ENCODE measurements at places on chromosomes 13 and 19.

DNA sequence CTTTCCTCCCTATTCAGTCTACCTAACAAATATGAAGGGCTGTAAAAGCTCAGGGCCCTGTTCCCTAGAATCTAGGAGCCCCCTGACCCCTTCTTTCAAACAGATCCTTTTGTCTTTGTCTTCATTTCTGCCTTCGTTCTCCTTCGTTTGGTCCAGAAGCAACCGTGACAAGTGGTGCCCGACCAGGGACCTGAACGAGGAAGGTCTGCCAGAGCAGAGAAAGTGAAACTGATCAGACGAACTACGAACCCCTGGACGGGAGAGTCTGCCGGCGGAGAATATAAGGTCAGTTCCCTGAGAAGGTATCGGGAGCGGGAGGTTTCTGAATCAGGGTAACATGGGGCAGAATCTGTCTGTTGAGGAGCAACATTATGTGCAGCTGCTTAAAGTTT lies 751 bp downstream of the ERVK3-1 start:
- DNase-seq: no peak

GRCh38 chr13:110329258-110329657 lies 22.2 kb downstream of the COL4A2 start:
- no peak for DNase-seq

DNA sequence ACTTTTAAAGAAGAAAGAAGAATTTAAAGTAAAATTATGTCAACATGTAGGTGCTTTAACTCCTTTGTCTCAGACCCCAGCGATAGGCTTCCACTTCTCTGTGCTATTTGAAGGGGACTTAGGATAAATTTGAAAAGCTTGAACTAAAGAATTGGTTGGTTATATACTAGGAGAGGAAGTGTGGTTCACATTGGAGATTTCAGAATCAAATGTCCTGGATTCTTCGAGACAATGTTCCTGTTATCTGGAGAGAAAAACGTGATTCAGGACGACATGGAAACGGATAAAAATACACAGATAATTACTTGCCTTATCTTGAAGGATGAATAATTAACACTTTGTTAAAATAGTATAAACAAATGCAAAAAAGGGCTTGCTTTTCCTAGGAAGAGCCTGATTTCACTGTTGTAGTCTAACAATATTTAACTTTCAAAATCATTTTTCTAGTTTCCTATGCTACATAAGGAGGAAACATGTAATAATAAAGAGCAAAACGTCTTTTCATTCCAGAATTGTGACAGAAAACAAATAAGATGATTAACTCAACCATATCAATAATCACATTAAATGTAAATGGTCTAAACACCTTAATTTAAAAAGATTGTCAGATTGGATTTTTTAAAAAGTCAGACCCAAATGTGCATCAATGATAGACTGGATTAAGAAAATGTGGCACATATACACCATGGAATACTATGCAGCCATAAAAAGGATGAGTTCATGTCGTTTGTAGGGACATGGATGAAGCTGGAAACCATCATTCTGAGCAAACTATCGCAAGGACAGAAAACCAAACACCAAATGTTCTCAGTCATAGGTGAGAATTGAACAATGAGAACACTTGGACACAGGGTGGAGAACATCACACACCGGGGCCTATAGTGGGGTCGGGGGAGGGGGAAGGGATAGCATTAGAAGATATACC lies 724 bp upstream of the ZNF780A start:
- DNase-seq: no peak

- no peak for DNase-seq
These were observed 26.8 kb upstream of the GJB6 start for GRCh38 chr13:20258963-20259288.

- DNase-seq: no peak
These were observed 145.2 kb downstream of the GGACT start for GRCh38 chr13:100443278-100443997.

DNA sequence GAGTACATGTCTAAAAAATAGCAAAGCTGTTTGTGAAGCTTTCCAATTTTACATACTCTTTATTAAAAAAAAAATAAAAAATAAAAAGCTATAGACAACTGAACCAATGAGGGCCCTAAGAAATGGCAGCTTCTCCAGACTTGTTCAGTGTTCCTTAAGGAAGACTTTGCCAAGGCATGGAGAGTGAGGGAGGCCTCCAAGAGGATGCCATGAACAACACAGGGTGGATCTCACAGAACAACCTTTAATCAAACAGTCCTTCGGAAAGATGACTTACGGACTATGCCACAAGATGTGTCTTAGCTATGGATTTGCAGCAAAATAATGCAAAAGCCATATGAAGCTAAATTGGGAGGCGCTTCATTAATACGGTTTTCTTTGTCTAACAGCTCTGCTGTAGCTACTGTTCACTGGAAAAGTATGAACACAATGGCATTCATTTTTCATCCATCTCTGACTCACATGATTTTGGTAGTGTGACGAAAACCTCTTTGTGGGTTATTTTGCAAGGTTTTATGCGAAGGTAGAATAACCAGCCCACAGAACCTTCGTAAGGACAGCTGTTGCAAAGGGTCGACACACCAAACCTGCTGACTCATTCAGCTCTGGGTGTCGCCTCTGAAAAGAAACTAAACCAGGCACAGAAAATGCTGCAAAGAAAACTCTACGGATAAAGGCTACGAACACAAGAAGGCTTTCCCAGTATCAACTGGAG lies 27.7 kb downstream of the EFNB2 start:
- no peak for DNase-seq
